ENCODE measurements at places on chromosomes 5 and 9.

DNA sequence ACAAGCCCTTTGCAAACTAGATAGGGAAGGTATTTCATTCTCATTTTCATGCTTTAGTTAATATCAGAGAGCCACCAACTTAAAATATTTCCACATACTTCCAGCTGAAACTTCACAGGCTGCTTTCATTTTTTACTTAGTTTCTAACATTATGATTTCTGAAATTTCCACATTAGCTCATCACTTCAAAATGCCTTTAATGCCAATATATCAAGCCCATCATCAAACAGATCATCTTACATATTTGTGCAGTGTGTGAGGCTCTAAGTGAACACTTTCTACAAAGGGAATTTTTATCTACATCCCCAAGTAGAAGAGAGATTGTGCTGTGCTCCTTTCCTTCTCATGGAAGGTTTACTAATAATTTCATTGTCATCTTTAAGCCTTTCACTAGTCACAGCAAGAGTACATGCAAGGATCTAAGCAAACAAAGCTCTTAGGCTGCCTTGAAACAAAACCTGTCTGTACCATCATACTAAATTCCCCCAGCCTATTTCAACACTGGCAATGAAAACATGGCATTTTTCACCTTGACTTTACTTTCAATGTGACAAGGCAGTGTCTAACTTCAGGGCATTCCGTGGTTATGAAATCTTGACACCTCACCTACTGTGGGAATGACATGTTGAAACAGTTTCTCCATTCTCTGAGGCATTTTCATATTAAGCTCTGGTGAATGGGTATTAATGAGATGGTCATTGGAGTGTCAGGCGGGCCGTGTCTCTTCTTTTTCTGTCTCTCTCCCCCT is 45.4 kb downstream of the PPP2R2B start:
- no peak for DNase-seq

DNA sequence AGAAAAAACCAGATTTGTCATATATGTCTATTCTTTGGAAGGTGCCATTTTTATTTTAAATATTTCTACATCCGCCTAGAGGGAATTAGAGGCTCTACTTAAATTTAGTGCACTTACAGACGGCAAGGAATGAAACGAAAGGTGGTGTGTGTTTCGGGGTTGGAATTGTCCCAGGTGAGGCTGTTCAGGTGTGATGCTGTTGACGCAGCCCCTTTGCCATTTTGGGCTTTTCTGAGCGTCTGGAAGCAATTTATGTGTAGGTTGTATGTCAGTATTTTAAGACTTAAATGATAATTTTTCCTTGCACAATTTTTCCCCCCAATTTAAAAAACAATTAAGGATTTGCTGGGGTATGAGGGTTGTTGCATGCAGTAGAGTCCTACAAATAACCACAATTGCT is 2.0 kb downstream of the TENT4A start:
- no peak for DNase-seq

DNA sequence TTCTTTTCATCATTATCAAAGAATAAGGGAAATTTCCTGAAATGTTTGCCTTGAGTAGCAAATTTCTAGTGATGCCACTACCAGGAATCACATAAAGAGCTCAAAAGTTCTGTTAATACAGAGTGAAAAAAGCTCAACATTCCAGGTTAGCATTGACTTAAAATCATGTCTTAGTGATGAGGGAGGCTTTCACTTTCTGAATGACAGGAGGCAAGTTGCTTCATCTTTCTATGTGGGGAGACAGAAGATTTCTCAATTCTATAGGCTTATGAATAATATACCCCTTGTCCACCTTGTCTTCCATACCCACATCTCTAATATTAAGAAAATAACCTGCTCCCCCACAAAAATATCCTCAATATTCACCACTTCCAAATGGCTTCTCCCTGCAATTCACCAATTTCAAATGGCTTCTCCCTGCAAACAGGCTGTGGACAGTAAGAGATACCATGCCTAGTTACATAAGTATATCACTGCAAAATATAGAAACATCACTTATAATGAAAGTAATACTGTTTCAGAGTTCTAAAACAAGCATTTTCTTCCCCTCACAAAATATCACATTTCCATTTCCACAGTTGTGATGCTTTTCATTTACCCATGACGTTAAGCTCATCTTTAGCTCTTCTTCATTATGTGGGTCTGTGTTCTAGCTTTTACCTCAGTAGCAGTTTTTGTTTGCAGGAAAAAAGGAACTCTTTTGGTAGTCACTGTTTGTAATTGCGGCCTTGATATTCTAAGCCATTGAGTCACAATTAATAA is 2.2 kb upstream of the JAK2 start:
- DNase-seq: no peak

DNA sequence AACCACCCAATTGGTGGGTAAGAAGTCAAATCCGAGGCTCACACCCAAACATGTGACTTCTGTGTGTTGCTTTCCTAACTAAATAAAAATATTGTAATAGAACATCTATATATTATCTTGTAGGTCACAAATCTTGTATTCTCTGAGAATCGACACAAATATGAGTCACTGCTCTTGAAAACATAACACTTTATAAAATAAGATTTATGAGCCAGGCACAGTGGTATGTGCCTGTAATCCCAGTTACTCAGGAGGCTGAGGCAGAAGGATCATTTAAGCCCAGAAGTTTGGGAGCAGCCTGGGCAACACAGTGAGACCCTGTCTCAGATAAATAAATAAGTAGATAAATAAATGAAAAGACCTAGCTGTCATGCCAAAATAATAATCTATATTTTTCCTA is 624.1 kb downstream of the ANXA1 start:
- no peak for DNase-seq

GRCh38 chr5:39854771-39855410 is 430.1 kb upstream of the DAB2 start:
- no peak for DNase-seq

- DNase-seq: no peak
These were observed 71.1 kb downstream of the EHMT1 start for GRCh38 chr9:137689745-137690529.

- no peak for DNase-seq
These were observed at the start of gene SPINK1 for GRCh38 chr5:147831465-147831864. TSS of gene SPINK1 (minus strand) at chr5:147831671. CDS start at chr5:147831577, 94 bp downstream.
